ENCODE measurements at places on chromosomes 3 and 15. TPM values are rescaled to one million over a fixed set of nuclear protein-coding genes. Genes with fewer than 3 reads are reported as not detected.

Gene ADGRG7
- polyA plus RNA-seq, result not detected

Gene HHATL
- not detected for polyA plus RNA-seq

Gene MME
- polyA plus RNA-seq, result 15.2 TPM

DNA sequence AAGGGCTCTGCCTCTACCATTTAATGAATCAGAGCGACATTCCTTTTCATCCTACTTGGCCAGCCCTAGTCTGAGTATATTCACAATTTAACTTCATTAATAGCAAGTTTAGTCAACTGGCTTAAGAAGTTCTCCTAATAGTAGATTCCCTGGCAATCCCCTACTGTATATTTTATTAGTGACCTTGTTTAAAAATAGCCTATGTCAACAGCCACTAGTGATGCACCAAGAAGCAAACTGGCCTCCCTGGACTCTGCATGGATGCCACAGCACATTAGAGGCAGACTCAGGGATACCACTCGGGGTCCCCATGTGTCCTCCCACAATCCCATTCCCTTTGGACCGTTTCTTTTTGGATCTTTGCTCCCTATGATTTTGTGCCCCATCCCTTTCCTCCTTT, 83.6 kb downstream of the THSD4 start:
- DNase-seq, result no peak
- H3K27ac ChIP-seq, result no peak overlapping the region
- H3K4me3 ChIP-seq, result no peak overlapping the region
- H3K27me3 ChIP-seq, result no peaks in the 10 kb centered on the region
- peaks cover 16% of the 10 kb centered on the region for H3K4me1 ChIP-seq

- peak; percentile 25 for DNase-seq
- no peak overlapping the region for H3K4me3 ChIP-seq
- no peak overlapping the region for H3K27ac ChIP-seq
- peaks cover 32% of the 10 kb centered on the region for H3K4me1 ChIP-seq
- no peaks in the 10 kb centered on the region for H3K27me3 ChIP-seq
- H3K36me3 ChIP-seq, result no peaks in the 10 kb centered on the region
Measured at GRCh38 chr3:3080309-3080708, 29.9 kb downstream of the IL5RA start.

- H3K36me3 ChIP-seq, result no peaks in the 10 kb centered on the region
- no peaks in the 10 kb centered on the region for H3K27me3 ChIP-seq
- no peak overlapping the region for H3K27ac ChIP-seq
- no peak for DNase-seq
Measured at GRCh38 chr3:64259636-64260035, 34.4 kb upstream of the PRICKLE2 start.

- DNase-seq, result peak; percentile 81
- peak within 1 kb of the TSS; percentile 88 for H3K27ac ChIP-seq
- H3K4me1 ChIP-seq, result peaks cover 26% of the 10 kb centered on the region
- H3K27me3 ChIP-seq, result no peaks in the 10 kb centered on the region
Measured at GRCh38 chr15:73683777-73684580, at the start of gene CD276. TSS of gene CD276 (plus strand) at chr15:73684383. CDS start at chr15:73699640, 15,257 bp downstream.
